Dermis microvascular lymphatic vessel endothelial cell (primary cell): ENCODE measurements at places on chromosomes 3 and 15. TPM values are rescaled to one million over a fixed set of nuclear protein-coding genes. Genes with fewer than 3 reads are reported as not detected.

DNA sequence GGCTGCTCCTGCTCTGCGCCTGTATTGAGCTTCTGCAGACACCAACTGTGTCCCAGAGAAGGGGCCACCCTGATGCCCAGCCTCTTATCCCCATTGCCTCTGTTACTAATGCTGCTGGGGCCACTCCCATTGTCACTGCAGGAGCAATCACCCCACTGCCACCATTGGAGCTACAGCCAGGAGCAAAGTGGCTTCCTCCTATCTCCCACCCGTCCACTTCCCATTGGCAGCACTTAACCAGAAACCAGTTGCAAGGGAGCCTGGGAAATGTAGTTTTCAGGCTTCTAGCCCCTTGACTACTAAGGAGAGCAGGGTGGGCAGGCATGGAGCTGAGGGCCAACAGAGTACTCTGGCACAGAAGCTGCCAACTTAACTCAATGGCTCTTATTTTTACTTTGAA lies 55.9 kb upstream of the KLF13 start:
- peak; percentile 17 for DNase-seq

- DNase-seq, result peak; percentile 45
Measured at GRCh38 chr3:22960105-22960984, 242.8 kb upstream of the UBE2E2 start.

GRCh38 chr3:13240928-13241618 lies 167.8 kb upstream of the IQSEC1 start:
- DNase-seq, result no peak

Gene KIF23
- total RNA-seq, result 9.1 and 20.4 TPM in 2 replicates

- DNase-seq, result no peak
Measured at GRCh38 chr3:9111866-9112265, 137.6 kb downstream of the SRGAP3 start.
